ENCODE measurements at places on chromosomes 12 and 14.
A peak's percentile ranks its signal among the peaks of the same experiment; 100 is the strongest.

- no peak for DNase-seq
Measured at GRCh38 chr12:45775465-45775864, 46.0 kb downstream of the ARID2 start.

DNA sequence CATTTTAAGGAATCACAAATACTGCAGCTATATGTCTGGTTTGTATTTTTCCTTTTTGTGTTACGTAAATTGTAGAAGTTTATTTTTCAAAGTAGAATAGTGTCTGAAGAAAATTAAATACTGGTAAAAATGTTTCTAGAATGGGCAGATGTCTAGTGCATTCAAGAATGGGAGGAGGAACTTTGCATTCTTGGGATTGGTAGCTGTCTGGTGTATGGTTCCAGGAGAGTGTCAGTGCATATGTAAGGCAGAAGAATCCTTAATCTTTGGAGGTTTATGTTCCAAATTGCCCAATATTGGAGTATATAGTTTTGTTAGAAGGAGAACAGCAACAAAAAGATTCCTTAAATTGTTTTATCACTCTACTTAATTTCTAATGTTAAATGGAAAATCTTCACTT, 13.5 kb downstream of the PAPOLA start:
- DNase-seq: no peak

- DNase-seq: no peak
Measured at GRCh38 chr14:70904373-70904772, 2.9 kb upstream of the PCNX1 start.

DNA sequence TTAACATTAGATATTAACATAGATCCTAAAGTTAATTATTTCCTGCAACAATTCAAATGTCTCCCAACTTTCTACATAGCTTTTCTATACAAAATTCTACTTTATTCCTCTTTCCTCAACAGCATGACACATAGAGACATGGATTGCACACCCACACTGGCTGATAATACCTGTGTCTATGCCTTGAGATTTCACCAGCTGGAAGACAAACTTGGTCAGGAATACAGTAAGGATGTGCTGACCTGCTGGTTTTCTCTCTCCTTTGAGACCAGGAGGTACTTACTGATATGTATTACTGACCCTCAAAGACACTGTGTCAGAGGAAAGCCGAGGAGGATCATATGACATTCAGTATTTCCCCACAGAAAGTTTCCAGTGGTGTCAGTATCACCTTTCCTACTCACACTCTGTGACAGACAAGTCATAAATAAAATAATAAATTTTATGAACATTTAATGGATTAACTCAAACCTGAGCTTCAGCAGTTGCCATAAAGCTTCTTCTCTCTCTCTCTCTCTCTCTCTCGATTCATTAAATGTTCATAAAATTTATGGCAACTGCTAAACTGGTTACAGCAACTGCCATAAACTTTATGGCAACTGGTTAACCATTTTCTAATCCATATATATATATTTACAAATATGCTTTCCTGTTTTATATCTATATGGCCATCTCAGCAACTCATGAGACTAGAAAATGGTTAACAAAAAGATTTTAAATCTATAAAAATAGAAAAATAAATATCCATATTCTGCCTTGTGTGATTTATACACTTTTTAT, 22.7 kb downstream of the EIF2S3B start:
- DNase-seq: no peak

GRCh38 chr12:25382311-25383106, 131.8 kb upstream of the KRAS start:
- DNase-seq: no peak

- DNase-seq: no peak
Measured at GRCh38 chr12:96185914-96186313, 8.3 kb upstream of the ELK3 start.

DNA sequence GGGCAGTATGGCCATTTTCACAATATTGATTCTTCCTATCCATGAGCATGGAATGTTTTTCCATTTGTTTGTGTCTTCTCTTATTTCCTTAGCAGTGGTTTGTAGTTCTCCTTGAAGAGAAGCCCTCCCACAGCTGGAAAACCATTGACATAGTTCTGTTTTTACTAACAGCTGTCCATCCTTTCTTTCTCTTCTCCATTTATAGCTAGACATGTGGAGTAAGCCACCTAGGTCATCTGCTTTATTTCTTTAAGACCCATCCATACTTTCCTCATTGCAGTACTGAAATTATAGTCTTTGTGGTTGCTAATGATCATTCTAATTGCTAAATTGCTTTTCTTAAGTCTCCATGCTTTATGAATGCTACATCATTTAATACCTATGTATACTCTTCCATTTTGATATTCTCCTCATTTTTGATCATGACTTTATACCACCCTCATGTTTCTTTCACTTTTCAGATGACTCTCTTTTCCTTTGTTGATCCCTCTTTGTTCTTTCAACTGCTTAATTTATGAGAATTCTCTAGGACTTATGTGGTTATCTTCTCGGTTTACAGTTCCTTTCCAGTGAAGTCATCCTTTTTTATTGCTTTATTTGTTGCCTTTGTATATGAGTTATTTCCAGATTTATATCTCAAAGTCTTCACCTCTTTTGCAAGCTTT, 114.2 kb downstream of the PCNX1 start:
- peak; percentile 42 for DNase-seq

GRCh38 chr12:64325055-64325454, 65.5 kb downstream of the C12orf56 start:
- DNase-seq: no peak

DNA sequence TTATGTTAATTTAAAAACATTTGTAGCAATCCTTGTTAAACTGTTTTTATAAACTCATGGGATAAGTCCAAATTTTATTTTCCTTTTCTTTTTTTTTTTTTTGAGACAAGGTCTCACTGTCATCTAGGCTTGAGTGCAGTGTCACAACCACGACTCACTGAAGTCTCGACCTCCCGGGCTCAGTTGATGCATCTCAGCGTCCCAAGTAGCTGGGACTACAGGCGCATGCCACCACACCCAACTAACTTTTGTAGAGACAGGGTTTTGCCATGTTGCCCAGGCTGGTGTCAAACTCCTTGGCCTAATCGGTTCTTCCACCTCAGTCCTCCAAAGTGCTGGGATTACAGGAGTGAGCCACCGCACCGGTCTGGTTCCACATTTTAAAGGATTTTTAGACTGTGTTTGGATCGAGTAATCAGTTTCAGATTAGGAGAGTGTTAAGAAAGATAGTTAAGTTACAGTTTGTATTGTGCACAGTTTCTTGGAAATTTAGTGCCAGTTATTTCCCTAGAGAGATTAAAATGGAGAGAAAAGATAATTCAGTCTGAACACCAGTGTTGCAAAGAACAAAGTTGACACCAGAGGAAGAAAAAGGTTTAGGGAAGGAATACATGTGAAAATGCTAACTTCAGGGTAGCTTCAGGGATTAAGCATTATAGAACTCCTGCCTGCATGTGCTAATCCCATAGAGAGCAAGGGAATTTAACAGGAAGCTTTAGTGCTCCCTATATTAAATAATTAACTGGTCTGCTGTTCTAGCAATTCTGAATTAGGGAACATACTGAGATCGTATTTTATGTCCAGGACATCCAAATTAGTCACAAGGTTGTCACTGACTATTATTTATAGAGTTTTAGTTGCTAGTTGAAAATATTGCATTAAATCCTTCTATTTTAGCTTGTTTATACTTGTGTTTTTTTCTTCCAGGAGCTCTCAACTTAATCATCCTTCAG, 10.1 kb downstream of the RAP1B start:
- no peak for DNase-seq

- DNase-seq: peak; percentile 48
Measured at GRCh38 chr14:100599981-100600380, 12.8 kb upstream of the BEGAIN start.

DNA sequence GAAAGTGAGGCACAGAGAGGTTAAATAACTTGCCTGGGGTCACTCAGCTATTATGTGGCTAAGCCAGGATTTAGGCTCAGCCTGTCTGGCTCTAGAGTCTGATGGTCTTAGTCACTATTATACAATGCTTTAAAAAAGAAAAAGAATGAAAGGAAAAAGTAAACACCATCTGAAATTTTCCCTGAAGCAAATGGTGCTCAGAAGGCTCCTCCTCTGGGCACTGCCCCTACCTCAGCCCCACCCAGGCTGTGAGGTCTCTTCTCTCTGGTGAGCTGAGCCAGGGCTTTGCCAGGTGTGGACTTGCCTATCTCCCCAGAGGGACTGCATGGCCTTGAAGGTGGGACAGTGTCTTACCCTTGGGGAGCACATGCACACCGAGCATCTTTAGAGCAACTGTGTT, 117.5 kb upstream of the DYRK2 start:
- no peak for DNase-seq

DNA sequence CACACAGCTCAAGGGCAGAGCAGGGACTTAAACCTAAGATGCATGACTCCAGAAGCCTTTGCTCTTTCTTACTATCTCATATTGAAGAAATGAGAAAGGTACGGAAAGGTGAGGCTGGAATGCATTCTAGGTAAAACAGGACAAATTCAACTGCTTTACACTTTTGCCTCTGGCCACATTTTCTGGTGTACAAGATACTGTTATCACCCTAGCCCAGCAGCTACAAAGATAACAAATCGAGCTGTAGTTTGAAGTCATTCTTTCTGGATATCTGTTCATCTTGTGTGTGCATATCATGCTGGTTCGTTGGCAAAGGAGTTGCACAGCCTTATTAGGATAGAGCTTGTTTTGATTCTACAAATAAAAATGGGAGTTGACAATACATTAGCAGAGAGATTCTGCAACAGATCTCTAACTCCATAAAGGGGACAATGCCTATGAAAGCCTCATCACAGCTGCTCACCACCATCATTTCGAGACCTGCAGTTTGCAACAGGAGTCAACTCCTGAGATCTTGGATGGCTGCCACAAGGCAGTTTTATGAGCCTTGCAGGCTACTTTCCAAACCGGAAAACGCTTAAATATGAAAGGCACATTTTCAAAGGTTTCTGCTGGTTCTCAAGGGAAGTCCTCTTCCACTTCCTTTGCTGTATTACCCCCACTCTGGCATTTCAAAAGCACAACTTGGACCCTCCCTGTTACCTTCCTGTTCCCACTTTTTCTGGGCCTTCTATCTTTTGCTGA, 64.9 kb downstream of the STXBP6 start:
- DNase-seq: no peak

DNA sequence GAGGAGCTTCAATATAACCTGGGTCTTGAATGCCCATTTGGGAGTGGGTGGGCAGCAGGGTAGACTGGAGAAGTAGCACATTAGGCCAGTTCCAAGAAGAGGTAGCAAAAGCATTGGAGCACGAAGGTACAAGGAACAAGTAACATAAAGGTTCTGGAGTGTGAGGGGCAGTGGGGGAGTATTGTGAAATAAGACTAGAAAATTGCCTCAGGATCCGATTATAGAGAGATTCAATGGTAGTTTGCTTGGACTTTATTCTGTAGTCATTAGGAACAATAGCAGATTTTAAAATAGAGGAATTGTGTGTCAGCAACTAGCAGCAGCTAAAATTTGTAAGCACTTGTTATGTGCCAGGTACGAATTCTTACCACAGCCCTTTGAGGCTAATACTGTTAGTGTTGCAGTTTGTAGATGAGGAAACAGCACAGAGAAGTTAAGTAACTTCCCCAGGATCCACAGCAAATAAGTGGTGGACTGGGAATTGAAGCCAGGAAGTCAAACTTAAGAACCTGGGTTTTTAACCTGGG, 61.8 kb downstream of the PPFIBP1 start:
- no peak for DNase-seq

DNA sequence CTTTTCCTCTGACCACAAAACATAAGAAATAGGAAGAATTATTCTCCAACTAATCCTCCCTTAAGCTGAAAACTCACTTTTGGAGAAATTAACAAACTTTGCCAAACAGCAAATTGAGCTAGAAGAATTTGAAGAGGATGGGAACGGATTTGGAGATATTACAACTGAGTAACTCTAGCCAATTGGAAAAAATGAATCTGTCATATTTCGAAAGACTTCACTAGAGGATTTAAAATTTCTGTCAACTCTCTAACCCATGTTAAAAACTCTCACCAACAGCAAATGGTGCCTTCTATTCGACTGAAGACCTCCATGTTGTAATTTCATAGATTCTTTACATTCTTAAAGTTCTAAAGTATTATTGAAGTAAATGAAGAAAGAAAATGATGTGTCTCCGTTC, 414.2 kb downstream of the RMST start:
- no peak for DNase-seq

DNA sequence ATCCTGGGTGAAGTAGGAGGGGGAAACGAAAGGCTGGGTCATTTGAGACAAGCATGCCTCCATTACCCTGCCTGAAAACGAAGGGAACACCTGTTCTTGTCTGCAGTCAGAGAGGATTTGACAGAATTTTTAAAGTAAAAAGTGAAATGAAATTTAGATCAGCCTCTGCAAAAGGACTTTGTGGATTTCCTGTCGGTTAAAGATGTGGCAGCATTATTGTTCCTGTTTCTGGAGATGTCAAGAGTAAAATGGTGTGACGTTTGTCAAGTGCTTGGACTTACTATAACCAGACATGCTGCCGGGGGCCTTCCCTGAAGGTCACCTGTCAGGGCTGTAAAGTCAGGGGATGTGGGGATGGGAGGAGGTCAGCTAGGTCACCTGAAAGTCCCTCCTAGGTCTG, 32.0 kb downstream of the NRXN3 start:
- no peak for DNase-seq

GRCh38 chr12:56772625-56773024, 9.5 kb downstream of the HSD17B6 start:
- DNase-seq: no peak

- no peak for DNase-seq
Measured at GRCh38 chr12:9120487-9121184, 4.9 kb upstream of the A2M start.

DNA sequence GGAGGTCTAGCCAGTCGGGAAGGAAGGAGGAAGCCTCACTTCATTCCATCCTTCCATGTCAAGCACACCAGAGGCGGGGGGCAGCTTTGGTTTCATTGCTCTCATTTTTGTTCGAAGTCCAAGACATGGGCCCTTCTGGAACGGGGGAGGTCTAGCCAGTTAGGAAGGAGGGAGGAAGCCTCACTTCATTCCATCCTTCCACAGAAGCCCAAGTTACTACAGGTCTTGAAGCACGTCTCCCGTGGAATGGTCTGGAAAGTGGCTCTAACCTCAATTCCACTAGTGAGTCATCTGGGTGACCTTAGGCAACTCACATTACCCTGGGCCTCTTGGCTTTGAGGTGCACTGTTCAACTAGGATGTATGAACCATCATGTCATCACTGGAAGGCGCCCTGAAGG, 156.3 kb downstream of the NTF3 start:
- no peak for DNase-seq

- DNase-seq: no peak
Measured at GRCh38 chr14:38074081-38074480, 133.6 kb upstream of the SSTR1 start.

DNA sequence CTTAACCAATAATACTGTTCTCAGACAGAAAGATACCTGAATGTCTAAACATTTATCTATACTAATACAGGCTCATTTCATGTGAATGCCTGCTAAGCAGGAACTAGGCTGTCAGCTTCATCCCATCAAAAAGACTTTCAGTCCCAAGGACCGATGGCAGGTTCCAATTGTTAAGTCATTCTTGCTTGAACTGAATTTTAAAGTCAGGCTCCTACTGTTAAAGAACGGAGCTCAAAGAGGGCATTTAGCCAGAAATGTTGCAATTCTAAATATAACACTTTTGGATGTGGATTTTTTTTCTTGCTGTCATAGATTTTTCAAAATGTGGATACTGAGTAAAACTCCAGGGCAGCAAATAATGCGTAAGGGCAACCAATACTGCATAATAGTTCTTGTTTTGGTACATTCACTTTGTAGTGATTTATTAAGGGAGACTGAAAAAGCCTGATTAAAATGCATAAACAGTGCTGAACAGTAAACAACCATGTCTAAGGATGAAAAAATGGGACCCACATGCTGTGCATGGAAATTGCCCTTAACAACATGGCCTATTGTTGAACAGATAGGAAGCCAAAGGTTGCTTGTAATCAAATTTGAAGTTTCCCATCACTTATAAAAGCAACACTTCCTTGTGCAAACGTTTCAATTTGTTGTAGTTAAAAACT, 38.6 kb upstream of the DBX2 start:
- no peak for DNase-seq
